Mononuclear cell (primary cell): ENCODE measurements at places on chromosomes 16 and 17. TPM values are rescaled to one million over a fixed set of nuclear protein-coding genes. Genes with fewer than 3 reads are reported as not detected.

Gene SPATA2L
- 10.6 TPM for total RNA-seq

Gene NTN1
- 0.21 TPM for total RNA-seq

Gene ZBTB4
- total RNA-seq: 30.9 TPM

Gene KRTAP4-5
- not detected for total RNA-seq

Gene ZP2
- not detected for total RNA-seq

Gene COX4I1
- total RNA-seq: 322 TPM

Gene SLC2A4
- total RNA-seq: not detected

Gene SMG1
- 192 TPM for total RNA-seq

Gene GNG13
- total RNA-seq: not detected

Gene CACNA1H
- total RNA-seq: 0.52 TPM

Gene CCDC78
- total RNA-seq: 1.0 TPM

Gene MMP25
- 1.7 TPM for total RNA-seq

Gene RASL10B
- 0.10 TPM for total RNA-seq

Gene MYH1
- not detected for total RNA-seq

Gene DHRS7C
- total RNA-seq: not detected

Gene RNF112
- 0.21 TPM for total RNA-seq

Gene METTL26
- 49.0 TPM for total RNA-seq

Gene SHCBP1
- 1.8 TPM for total RNA-seq

Gene EIF5A
- total RNA-seq: 340 TPM

Gene DNASE1L2
- 0.21 TPM for total RNA-seq

Gene ASGR2
- total RNA-seq: 12.9 TPM

Gene TRIM72
- 0.10 TPM for total RNA-seq

Gene CDH11
- total RNA-seq: 0.31 TPM

Gene CDRT15L2
- not detected for total RNA-seq

Gene DOC2B
- total RNA-seq: 0.10 TPM

Gene PLA2G15
- 10.1 TPM for total RNA-seq

Gene KRTAP1-5
- not detected for total RNA-seq

Gene ARSG
- 18.5 TPM for total RNA-seq

Gene ASPSCR1
- 10.3 TPM for total RNA-seq

Gene TBX4
- total RNA-seq: under 0.01 TPM

Gene C16orf92
- total RNA-seq: not detected

Gene CHD9NB
- not detected for total RNA-seq

Gene CFAP119
- 2.2 TPM for total RNA-seq

Gene KRT16
- not detected for total RNA-seq

Gene NTN3
- total RNA-seq: not detected

Gene FBRS
- total RNA-seq: 100 TPM

Gene KRTAP16-1
- total RNA-seq: 0.21 TPM

Gene WSCD1
- 0.21 TPM for total RNA-seq

Gene TNFSF12
- 14.4 TPM for total RNA-seq

Gene TUBD1
- total RNA-seq: 6.6 TPM

Gene MRM3
- total RNA-seq: 40.9 TPM

Gene TNFRSF17
- 0.21 TPM for total RNA-seq

Gene IL17C
- total RNA-seq: 0.21 TPM

Gene HSD17B1
- total RNA-seq: 0.31 TPM

Gene KIF2B
- not detected for total RNA-seq

Gene CTRB2
- total RNA-seq: not detected

Gene ZNF267
- total RNA-seq: 152 TPM

Gene KRTAP2-2
- not detected for total RNA-seq

Gene TIMP2
- 19.9 TPM for total RNA-seq

Gene SLC52A1
- total RNA-seq: not detected
